ENCODE measurements at places on chromosomes 11 and 22. TPM values are rescaled to one million over a fixed set of nuclear protein-coding genes. Genes with fewer than 3 reads are reported as not detected.

DNA sequence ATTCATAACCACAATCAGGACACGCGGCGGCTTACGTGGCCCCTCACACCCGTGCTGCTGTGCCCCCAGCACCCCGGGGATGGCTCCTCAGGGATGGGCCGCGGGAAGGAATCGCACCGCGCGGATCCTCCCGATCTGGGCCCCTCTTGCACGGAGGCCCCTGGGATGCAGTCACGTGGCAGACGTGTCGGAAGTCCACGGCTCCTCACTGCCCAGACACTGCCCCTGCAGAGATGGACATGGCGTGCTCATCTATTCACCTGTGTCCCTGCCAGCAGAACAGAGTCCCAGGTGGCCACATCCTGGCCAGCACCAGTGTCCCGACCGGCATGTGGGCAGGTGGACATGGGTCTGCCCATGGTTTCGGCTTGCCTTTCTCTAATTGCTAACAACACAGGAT, 12.8 kb downstream of the MOB2 start:
- DNase-seq, result peak; percentile 68

DNA sequence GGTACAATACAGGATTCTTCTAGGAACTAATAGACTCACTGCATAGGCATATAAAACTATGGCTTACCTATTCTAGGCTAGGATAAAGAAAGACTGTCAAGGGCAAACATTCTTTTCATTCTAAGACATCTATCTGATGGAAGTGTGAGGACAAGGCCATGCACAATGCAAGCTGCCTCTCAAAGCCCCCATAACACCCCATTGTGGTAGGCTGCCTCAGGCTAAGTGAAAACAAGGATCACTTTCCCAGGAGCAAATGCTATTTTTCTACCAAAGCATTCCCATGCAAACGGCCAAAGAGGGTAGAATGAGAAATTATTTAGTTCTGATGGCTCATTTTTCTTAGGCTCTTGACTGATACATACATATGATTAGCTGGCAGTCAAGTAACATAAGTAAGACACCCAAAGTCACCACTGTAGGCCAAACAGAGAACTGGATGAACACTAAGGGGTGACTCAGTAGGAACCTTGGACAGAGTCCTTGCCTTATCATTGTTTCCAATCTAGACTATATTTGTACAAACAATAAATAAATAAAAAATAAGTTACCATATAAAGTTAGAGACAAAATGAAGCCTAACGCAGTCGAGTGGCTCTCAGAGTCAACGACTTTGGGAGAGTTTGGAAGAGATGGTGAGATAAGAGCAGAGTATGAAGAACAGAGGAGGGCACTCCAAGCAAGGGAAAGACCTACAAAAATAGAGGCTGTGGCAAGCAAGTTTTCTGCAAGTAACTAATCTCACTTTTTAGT, 303.6 kb downstream of the SBF2 start:
- DNase-seq, result no peak

DNA sequence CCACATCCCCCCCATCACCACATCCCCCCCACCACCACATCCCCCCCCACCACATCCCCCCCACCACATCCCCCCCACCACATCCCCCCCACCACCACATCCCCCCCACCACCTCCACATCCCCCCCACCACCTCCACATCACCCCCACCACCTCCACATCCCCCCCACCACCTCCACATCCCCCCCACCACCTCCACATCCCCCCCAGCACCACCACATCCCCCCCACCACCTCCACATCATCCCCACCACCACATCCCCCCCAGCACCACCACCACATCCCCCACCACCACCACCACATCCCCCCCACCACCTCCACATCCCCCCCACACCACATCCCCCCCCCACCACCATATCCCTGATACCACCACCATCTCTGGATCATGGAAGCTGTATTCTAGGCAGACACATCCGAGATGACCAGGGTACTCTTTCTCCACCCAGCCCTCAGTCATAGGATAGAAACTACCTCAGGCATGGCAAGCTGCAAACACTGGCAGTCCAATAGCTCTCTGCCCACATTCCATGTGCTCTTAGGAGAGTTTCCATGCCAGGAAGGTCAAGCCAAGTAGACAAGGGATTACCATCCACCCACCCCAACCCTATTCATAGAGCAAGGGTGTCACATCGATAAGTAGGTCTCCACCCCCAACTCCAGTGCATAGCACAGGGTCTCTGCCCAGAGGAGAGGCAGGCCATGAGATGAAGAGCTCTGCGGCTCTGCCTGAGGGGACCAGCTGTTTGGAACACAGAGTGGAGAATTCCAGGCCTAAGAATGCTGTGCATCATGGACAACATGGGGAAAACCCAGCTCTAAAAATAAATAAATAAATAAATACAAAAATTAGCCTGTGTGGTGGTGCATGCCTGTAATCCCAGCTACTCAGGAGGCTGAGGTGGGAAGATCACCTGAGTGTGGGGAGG, 33.0 kb upstream of the TEAD1 start:
- no peak for DNase-seq

- DNase-seq, result no peak
These were observed 110.6 kb downstream of the ATM start for GRCh38 chr11:108333403-108333899.

The LDHAL6A gene
- not detected for polyA plus RNA-seq

GRCh38 chr11:124865902-124866851, 945 bp downstream of the ROBO3 start:
- peak; percentile 87 for DNase-seq

GRCh38 chr11:92569726-92570125, 345.1 kb downstream of the FAT3 start:
- no peak for DNase-seq

- no peak for DNase-seq
These were observed 4.1 kb downstream of the NPTXR start for GRCh38 chr22:38839686-38840085.

DNA sequence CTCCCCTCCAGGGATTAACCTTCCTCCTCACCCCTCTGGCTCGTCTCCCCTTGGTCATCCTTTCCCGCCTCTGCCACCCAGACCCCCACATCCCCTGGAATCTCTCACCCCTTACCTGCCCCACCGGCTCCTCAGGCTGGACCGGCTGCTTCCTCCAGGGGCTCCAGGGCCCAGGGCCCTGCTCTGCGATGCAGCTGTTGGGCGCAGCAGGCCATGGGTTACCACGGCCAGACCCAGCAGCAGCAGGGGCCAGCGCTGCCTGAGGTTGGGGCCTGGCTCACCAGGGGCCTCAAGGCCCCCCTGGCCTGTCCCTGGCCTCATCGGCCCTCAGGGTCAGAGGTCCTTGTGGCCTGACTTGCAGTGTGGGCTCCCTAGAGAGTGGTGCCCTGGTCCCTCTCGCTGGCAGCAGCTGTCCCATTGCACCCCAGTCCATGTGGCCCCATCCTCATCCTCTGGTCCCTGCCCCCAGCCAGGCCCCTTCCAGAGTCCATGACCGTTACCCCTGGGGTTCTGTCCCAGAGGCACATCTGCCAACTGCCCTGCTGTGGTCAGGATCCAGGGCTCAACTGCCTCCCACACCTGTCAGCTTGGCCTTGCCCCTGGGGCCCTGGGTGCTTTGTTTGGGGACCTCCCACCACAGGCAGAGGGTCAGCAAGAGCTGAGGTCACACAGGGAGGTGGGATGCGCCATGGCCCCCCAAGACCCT, at the start of gene IGLL1:
TSS of gene IGLL1 (minus strand) at position 421 of the 706 bp plus-strand sequence. CDS start at position 321, 100 bp downstream.
- no peak for DNase-seq

The CD3D gene
- polyA plus RNA-seq, result 28.6 TPM

DNA sequence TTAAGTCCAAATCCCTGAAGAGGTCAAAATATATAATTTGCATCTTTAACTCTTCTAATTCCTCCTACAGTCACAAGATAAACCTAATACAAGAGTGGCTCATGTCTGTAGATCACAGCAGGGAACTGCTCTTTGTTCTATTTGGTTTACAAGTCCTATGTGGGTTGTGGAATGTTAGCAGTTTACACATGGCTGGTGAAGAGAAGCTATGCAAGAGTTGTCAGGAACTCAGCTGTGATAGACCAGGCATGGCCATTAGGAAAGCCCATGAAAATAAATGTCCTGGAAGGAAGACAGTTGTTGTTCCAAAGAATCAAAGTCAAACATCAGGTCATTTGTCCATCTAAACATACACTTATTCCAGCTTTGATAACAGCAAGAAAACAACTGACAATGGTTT, 312.4 kb upstream of the PITPNB start:
- DNase-seq, result no peak

The MGAT3 gene
- 1.3 TPM for polyA plus RNA-seq

GRCh38 chr22:41862160-41862529, 29.2 kb downstream of the SREBF2 start:
- no peak for DNase-seq

GRCh38 chr11:77113382-77114088, 10.9 kb downstream of the OMP start:
- DNase-seq, result no peak

DNA sequence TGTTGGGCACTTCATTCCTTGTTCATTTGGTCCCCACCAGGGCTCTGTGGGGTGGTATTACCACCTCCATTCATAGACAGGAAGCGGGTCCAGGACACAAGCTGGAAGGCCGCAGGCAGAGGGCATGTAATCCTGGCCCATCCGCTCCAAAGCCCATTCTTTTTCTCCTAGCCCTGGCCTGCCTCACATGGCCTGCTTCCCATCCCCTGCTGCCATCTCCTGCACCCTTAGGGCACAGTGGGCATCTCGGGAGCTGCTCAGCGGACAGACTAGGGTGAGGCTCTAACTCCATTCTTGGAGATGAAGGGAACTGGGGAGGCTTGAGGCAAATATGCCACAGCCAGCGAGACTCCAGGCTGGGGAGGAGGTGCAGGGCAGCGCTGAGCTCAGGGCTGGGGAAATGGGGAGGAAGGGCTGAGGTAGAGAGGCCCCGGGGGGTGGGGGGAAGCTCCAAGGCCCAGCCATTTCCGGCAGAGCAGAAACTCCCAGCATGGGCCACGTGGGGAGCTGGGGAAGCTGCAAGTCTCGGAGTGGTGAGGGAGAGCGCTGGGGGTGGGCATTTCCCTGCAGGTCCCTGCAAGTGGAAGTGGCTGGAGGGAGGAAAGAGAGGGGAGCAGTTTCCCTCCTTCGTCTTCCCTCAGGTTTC, 14.3 kb upstream of the BCL9L start:
- peak; percentile 84 for DNase-seq

DNA sequence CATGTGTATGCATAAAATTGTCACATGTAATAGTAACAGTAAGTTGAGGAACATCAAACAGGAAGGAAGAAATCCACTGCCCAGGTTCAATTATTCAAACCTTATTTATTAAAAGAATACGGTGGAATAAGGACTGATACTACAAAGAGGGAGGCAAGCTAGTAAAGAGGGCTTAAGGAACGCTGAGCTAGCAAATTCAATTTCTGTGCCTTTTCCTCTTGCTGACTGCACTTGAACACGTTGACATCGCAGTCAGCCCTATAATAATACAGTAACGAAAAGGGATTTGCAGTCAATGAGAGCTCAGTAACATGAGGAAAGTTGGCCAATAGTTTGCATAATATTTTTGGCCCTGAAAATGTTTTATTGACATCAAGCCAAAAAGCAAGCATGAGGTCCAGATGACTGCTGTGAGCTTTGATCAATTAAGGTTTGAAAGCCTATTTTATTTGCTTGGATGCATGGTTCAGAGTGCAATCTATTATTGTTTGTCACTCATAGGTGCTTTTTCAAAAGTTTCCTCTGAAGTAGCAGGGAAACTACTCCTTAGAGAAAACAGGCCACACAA, 861.8 kb downstream of the LRRC4C start:
- no peak for DNase-seq

GRCh38 chr22:23385678-23386631, 194.1 kb downstream of the IGLL1 start:
- peak; percentile 93 for DNase-seq

The SELENOM gene
- 151 TPM for polyA plus RNA-seq

DNA sequence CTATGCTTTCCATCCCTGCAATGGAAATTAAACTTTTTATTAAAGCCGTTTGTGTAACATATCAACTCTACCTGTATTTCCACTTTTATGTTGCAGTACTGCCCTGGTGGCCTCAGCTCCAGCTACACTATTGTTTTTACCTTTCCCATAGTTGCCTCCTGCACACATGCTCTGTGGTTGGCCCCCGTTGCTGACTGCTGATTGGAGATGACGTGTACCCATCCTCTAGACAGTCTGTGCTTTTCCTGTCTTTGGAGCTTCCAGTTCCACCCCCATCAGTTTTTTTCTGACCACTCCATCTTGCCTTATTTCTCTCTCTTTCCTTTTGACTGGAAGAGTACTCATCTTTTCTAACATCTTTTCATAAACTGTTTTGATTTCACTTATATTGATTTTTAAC, 123.8 kb downstream of the TEAD1 start:
- DNase-seq, result no peak

DNA sequence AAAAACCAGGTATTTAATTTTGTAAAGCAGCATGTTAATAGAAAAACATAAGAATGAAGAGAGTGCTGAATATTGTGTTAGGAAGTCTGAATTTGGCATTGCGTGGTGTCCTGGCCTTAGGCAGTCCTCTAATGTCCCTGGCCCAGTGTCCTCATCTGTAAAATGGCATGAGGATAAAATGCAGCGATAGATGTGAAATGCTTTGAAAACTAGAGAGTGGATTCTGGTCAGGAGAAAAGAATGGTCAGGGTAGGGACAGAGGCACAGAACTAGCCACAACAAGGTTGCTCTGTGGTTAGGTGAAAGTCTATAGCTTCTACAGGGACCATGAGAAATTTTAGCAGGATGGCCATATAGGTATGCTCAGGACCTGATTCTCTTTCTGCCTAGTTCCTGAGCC, 18.9 kb downstream of the RNF185 start:
- no peak for DNase-seq

DNA sequence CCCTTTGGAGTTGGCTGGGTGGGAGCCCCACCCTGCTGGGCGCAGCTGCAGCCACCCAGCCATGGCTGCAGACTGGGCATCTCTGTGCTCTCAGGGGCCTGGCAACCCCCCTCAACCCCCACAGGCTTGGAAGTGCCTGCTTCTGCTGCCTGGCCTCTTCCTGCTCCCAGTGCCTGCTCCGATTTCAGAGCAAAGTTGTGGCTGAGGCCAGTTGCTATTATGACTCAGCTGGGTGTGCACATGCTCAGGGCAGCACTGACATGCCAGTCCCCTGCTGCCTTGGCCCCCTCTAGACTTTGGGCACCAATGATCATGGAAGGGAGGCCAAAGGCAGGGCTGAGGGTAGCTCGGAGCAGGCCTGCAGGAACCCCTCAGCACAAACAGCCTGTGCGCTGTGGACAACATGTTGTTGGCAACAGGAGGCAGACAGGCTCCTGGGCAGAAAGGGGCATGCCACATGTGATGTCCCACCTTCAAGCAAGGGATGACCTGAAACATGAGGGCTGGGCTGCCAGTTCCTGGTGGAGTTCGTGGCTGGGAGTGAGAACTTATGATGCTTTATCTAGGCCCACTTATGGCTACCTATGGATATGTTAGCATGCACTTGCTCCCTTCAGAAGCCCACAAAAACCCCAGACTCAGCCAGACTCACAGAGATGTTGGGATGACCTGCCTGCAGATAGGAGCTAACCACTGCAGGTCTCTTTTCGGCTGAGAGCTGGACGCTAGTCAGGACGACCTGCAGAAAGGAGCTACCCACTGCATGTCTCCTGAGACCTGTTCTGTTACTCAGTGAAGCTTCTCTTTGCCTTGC, 96.4 kb upstream of the AMOTL1 start:
- no peak for DNase-seq

DNA sequence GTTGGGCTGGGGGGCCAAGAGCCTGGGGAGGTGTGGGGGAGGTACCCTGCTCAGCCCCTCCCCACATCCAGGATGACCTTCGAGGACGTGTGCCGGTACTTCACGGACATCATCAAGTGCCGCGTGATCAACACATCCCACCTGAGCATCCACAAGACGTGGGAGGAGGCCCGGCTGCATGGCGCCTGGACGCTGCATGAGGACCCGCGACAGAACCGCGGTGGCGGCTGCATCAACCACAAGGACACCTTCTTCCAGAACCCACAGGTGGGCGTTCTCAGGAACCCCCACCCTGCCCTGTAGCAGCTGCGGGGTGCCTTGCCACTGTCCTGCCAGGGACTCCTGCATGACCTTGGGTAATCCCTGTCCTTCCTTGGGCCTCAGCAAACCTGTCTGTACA, 10.0 kb upstream of the MYO7A start:
- no peak for DNase-seq
